ENCODE measurements at places on chromosomes 7 and 10.
A peak's percentile ranks its signal among the peaks of the same experiment; 100 is the strongest.

- DNase-seq: no peak
These were observed 13.0 kb downstream of the POLL start for GRCh38 chr10:101575091-101575490.

DNA sequence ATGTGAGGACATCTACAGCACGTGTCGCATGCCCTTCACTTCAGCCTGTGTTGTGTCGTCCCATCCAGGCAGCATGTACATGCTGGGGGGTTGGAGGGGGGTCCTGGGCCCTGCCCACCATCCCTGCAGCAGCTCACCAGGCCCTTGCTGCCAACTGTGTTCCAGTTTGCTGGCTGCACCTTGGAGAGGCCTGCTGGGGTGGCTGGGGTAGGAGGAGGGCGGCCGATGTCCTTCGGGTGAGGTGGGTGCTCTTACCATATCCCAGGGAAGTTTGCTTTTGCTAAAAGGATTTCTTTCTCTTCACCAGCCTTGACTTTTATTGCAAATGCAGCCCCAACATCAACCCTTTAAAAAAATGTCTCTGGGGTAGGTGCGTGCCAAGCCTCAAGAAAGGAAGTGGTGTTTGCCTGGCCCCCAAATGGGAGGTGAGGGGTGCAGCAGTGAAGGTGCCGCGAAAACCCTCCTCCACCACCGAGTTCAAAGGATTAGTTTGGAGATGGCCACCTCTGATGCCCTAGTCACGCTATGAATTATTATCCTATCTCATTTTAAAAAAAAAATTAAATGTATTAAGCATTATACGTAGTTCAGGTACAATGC, 165.8 kb upstream of the KLF6 start:
- DNase-seq: no peak

GRCh38 chr7:142838461-142839213, 16.2 kb upstream of the EPHB6 start:
- no peak for DNase-seq

DNA sequence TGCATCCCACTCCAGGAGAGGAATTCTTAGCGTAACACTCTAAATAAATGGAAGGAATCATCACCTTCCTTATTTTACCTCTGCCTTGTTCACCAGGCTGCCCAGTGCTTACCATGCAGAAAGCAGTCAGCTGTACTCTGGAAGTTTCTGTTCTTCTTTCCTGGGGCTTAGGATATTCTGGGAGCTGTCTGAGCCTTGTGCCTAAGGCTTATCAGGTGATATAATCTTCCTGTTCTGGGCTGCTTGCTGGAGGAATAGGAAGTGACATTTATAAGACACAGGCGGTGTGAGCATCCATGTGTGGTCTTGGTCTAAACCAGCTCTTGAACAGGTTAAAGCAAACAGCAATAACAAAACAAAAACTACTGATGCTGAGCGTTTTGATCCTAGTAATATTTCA, 13.5 kb downstream of the KCTD7 start:
- no peak for DNase-seq

- DNase-seq: no peak
These were observed 258.4 kb upstream of the CACNA2D1 start for GRCh38 chr7:82701949-82702348.

- DNase-seq: no peak
These were observed 317 bp downstream of the PDZD7 start for GRCh38 chr10:101030496-101031127.

DNA sequence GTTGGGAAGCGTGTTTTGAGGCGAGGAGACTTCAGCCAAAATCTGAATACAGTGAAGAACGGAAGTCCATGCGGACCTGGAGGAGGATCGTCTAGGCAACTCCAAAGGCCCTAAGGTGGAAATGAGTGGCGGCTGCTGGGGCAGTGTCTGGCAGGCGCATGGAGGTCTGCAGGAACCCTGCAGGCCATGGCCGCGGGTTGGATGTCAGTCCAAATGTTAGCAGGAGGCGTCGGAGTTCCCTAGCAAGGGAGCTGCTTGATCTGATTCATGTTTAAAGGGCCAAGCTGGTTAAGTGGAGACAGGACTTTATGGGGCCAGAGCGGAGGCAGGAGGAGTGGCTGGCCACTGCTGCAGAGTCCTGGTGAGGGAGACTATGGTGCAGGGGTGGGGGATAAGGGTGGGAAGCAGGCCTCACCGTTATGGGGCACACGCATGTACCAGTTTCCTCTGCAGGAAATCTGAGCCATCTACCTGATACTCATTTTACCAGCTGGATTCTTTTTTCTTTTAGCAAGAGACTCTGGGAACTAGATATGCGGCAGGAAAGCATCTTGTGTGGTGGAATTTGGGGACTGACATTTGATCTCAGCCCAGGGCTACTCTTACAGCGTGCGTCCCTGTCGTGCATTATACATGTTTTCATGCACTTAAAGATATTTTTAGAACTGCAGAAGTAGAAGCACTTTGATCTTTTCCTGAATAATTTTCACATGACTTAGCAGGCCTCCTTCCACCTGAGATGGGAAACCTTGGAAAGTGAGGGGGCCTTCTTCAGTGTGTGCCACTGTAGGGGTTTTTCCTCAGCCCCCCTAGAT, 6.6 kb upstream of the REPIN1 start:
- no peak for DNase-seq

DNA sequence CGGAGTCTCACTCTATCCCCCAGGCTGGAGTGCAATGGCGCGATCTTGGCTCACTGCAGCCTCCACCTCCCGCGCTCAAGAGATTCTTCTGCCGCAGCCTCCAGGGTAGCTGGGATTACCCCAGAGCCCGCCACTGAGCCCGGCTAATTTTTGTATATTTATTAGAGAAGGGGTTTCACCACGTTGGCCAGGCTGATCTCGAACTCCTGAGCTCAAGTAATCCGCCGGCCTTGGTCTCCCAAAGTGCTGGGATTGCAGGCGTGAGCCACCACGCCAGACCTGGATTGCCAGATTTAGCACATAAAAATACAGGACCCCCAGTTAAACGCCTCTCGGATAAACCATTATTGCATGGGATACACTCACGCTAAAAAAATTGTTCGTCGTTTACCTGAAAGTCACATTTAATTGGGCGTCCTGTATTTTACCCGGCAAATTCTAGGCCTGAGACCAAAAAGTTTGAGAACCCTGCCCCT, 375 bp upstream of the GATAD1 start:
- no peak for DNase-seq

DNA sequence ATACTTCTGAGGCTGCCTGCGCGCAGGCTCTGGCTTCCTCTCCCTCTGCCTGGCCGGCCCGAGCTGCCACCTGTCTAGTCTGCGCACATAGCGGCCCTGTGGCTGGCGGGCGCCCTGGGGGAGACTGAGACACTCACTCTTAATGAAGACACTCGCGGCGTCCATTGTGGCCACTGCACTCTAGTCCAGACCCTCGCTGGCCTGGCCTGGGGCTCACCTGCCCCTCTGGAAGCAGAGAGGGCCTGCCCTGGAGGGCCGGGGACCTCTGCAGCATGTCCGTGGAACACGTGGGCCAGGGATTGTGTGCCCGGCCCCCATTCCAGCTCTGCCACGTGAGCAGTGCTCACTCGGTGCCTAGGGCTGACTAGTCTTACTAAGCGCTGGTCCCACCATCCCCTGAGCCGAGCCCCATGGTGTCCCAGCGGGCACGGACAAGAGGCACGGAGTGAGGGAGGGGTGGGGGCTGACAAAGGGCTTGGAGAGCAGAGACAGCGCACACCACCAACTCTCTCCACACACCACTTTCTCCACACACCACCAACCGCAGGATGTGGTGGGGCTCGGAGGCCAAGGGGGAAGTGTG, 149.3 kb downstream of the ELFN1 start:
- DNase-seq: no peak

DNA sequence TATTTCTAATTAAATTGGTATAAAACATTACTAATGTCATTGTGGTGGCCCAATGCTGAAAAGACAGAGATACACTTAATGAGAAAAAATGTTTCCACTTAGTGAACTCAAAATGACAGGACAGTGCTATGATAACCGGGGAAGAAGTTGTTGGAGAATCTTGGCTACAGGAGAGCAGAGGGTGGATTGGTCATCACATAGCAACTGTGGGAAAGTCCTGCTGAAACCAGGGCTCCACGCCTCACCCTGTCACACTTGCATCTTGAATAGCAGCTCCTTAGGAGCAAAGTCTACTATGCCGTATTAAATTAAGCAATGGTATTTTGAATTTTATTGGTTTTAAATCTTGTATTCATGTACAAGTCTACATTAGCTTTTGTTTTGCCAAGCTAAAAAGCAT, 225.5 kb downstream of the KLF6 start:
- no peak for DNase-seq

GRCh38 chr10:77507291-77507880, 130.2 kb downstream of the KCNMA1 start:
- DNase-seq: no peak

DNA sequence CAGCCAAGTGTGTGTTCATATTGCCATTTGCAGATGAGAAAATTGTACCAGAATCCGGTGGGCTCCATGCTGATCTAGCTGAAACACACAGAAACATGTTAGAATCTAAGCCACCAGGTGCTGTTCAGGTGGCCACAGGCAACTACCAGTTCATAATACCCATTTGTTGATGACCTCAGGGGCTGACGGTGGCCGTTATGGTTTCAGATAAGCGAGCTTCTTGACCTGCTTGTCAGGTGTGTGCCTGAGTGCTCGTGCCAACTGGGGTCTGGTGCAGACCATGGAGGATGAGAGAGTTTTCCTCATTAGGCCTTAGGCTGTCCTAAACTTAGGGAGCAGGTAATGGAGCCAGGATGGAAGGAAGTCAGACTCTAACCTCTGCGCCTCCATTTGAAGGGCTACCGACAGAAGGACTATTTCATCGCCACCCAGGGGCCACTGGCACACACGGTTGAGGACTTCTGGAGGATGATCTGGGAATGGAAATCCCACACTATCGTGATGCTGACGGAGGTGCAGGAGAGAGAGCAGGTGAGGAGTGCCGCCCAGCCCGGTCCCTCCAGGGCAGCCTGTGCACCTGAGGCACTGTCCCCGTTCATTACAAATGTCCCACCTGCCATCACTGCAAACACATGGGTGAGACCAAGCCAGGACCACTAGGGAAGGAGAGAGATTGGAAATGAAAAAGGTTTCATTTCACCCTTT, 53.1 kb downstream of the MKI67 start:
- no peak for DNase-seq

GRCh38 chr10:64091897-64092296, 570.7 kb downstream of the REEP3 start:
- no peak for DNase-seq

DNA sequence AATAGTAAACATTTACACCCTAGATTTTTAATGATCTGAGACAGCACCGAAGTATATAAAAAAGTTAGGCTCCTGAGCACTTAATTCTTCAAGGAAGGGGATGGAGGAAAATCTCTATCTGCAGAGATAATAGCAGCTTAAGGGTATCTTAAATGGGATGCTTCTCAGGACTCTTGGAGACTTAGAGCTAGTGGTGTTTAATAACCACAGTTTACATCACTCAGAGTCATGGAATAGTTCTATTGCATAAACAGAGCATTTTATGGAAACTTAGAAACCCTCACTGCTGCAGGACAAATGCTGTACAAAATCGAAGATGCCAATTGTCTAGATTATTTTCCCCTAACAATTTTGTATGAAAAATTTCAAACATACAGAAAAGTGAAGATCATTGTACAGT, 398.9 kb upstream of the GALNT17 start:
- DNase-seq: no peak

DNA sequence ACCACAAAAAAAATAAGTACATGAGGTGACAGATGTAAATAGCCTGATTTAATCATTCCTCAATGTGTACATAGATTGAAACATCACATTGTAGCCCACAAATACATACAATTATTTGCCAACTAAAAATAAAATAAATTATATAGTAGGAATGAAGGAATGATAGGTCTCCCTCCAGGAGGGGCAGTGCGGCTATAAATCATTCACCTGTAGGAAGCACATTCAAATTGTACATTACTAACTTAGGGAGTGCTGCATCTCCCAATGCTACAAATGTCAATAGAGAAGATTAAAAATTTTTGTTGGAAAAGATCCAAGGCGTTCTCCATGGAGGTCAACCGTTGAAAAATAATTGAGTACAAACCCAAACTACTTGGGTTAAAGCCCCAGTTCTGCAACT, 4.2 kb downstream of the KBTBD2 start:
- DNase-seq: no peak

GRCh38 chr10:100600218-100600617, 64.5 kb downstream of the HIF1AN start:
- DNase-seq: no peak

GRCh38 chr10:116241642-116242410, 31.2 kb downstream of the GFRA1 start:
- no peak for DNase-seq

- DNase-seq: no peak
These were observed at the start of gene FAM107B for GRCh38 chr10:14774797-14775196. Gene FAM107B (minus strand): TSS chr10:14774897. CDS start chr10:14774663, 234 bp downstream.

- no peak for DNase-seq
These were observed 39.5 kb downstream of the NT5C2 start for GRCh38 chr10:103153302-103154197.

GRCh38 chr7:117153016-117153545, 169.8 kb downstream of the WNT2 start:
- DNase-seq: no peak

DNA sequence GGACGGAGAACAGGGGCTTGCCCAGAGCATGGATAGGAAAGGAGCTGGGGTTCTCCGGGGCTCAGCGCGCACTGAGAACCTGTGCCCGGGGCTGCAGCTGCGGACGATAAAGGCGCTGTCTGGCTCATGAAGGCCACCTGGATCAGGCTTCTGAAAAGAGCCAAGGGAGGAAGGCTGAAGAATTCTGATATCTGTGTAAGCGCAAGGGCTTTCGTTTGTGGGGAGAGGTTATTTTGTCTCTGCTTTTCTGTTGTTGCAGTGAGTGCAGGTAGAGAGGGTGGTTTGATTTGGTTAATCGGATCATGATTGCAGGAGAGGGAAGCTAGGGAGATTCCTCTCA, 250.5 kb downstream of the NSUN6 start:
- DNase-seq: no peak

- no peak for DNase-seq
These were observed 810.7 kb upstream of the AUTS2 start for GRCh38 chr7:68787566-68787965.

DNA sequence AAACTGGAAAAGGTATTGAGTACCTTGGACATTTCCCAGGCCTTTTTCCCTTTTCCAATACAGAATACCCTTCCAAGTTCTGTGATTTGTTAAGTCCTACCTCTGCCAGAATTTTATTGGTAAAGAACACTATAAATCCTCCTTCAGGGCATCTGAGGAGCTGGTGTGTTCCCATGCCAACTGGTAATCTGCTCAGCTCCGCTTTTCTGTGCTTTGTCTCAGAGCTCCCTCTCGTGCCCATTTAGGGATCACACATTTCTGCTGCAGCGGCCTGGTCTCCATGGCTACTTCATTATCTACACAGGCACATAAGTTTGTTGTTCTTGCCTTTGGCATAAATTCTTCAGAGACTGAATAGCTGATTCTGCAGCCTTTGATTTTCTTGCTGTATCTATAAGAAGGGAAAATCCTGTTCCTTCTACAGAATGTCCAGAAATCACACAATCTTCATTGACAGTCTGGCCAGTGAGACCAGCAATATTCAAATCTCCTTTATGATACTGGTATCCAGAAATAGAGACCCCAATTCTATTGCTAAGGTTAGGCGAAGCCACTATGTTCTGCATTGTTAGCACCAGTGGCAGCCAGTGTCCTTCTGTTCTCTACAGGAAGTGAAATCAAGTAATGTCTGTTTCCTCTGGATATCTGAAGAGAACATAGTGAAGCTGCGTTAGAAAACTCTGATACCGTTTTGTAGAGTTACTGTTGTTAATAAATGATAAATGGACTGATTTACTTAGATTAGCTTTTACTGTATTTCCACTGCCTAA, 51.9 kb downstream of the DENND11 start:
- peak; percentile 73 for DNase-seq
